ENCODE measurements at places on chromosomes 2 and 18. TPM values are rescaled to one million over a fixed set of nuclear protein-coding genes. Genes with fewer than 3 reads are reported as not detected.
A peak's percentile ranks its signal among the peaks of the same experiment; 100 is the strongest.

GRCh38 chr2:110731064-110731463 lies 1.3 kb upstream of the ACOXL start:
- peaks cover 24% of the 10 kb centered on the region for H3K4me1 ChIP-seq
- DNase-seq: no peak
- peaks cover 8% of the 10 kb centered on the region for H3K36me3 ChIP-seq
- H3K4me3 ChIP-seq: peak overlapping the region; percentile 40
- peaks cover 3% of the 10 kb centered on the region for H3K27me3 ChIP-seq

GRCh38 chr2:183533021-183533420 lies 408.8 kb downstream of the NUP35 start:
- no peaks in the 10 kb centered on the region for H3K27me3 ChIP-seq
- H3K36me3 ChIP-seq: no peaks in the 10 kb centered on the region
- H3K4me3 ChIP-seq: no peak overlapping the region
- H3K4me1 ChIP-seq: no peaks in the 10 kb centered on the region
- DNase-seq: no peak

DNA sequence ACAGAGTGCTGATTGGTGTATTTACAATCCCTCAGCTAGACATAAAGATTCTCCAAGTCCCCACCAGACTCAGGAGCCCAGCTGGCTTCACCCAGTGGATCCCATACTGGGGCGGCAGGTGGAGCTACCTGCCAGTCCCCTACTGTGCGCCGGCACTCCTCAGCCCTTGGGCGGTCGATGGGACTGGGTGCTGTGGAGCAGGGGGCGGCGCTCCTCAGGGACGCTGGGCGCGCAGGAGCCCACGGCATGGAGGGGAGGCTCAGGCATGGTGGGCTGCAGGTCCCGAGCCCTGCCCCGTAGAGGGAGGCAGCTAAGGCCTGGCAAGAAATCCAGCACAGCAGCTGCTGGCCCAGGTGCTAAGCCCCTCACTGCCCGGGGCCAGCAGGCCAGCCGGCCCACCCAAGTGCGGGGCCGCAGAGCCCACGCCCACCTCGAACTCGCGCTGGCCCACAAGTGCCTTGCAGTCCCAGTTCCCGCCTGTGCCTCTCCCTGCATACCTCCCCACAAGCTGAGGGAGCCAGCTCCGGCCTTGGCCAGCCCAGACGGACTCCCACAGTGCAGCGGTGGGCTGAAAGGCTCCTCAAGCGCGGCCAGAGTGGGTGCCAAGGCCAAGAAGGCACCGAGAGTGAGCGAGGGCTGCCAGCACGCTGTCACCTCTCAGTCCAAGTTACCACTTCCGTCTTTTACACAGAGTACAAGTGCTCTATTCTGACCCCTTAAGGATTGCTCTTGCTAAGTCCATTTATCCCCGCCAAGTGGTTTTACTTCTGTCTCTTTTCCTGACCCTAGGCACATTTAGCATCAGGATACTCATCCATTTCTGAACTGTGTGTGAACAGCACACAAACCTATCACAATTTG lies 1.7 kb upstream of the RPE start:
- no peak for DNase-seq
- no peak overlapping the region for H3K4me3 ChIP-seq
- no peak overlapping the region for H3K27ac ChIP-seq

REG3A gene
- not detected for total RNA-seq

DNA sequence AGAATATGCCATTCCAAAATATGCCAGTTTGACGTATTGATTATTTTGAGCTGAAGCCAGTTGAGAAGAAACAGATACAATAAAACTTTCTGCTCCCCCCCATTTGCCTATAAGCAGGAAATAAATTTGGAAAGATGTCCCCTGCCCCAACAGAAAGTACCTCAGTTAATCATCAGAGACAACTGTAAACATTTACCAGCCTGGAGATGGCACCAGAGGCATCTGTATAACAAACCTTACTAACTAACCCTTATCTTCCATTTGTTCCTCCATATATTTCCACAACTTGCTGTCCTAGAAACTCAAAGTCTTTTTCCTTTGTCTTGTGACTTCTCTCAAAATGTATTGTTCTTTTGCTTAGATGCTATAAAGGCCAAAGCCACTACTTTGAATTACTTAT lies 93.8 kb downstream of the AKAIN1 start:
- no peak for DNase-seq
- H3K4me3 ChIP-seq: no peak overlapping the region
- peaks cover under 1% of the 10 kb centered on the region for H3K27me3 ChIP-seq
- H3K27ac ChIP-seq: no peak overlapping the region
- H3K36me3 ChIP-seq: no peaks in the 10 kb centered on the region

GRCh38 chr2:37615804-37616676 lies 55.4 kb downstream of the CDC42EP3 start:
- DNase-seq: no peak
- no peak overlapping the region for H3K4me3 ChIP-seq
- H3K4me1 ChIP-seq: peaks cover 6% of the 10 kb centered on the region
- peaks cover 6% of the 10 kb centered on the region for H3K27me3 ChIP-seq

DNA sequence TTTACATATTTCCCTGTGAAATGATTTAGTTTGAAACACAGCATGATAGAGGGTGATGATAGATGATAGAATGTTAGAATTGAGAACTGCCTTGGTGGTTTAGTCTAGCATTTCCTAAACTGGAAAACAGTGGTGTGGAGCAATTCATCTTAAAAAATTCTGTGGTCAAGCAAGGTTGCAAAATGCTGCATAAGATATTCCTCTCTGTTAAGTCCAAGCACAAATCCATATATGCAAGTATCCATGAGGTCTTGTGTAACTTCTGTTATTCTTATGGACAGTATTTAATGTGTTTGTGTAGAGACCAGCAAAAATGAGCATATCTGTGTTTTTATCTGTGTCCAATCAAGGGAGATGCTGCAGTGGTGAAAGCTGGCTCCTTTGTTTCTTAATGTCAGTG lies 30.0 kb downstream of the CPS1 start:
- H3K4me3 ChIP-seq: no peak overlapping the region
- H3K27me3 ChIP-seq: no peaks in the 10 kb centered on the region
- H3K27ac ChIP-seq: no peak overlapping the region
- no peak for DNase-seq

CERKL gene
- total RNA-seq: 0.08 TPM

GRCh38 chr2:58834404-58834803 lies 593.3 kb upstream of the FANCL start:
- no peaks in the 10 kb centered on the region for H3K36me3 ChIP-seq
- no peak overlapping the region for H3K4me3 ChIP-seq

ZC3H6 gene
- 6.8 TPM for total RNA-seq

DNA sequence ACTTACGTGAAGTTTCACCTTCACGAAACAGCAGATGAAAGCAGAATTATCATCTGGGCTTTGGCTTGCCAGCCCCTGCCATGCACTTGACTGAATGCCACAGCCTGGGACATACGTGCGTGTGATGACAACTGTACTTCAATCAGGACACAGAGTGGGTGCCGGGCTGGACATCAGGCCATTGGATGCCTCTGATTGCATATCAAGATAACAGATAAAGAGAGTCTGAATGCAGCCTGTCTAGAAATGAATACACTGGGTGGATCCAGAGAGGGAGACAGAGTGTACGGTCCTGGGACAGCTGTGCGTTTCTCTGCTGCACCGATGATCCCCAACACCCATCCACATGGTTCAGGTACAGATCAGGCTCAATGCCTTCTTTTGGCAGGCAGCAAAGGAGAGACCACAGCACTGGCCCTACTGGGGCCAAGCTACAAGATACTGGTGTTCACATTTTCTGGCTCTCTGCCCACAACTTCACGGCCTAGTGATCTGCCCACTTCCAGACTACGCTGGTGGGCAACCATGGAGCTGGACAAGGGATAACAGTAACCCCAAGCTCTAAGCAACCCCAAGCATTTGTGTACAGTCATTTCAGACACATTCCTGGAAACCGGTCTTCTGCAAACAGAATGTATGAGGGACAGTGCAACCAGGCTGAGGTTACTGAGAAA lies 35.6 kb downstream of the FBLN7 start:
- peaks cover 6% of the 10 kb centered on the region for H3K36me3 ChIP-seq
- peaks cover 10% of the 10 kb centered on the region for H3K4me1 ChIP-seq
- H3K27ac ChIP-seq: no peak overlapping the region
- H3K27me3 ChIP-seq: peaks cover 4% of the 10 kb centered on the region

DNA sequence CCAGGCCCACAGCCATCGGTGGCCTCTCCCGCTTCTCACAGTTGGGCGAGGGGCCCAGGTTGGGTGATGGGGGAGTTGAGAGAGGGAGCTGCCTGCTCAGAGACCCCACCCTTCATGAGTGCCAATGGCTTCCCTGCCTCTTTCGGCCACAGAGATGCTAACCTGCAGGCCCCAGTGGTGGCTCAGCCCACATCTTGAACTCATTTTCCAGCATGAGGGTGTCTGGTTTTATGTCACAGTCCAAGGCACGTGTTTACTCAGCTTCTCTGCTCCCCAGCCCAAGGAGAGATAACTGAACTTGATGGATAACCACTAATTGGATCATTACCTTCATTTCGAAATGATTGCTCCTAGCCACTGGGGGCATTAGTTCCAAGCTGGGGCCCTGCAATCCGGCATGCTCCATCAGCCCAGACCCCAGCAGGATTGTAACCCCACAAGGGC lies 45.9 kb upstream of the SIX2 start:
- H3K27ac ChIP-seq: no peak overlapping the region
- no peak overlapping the region for H3K4me3 ChIP-seq
- DNase-seq: no peak
- H3K27me3 ChIP-seq: peaks cover 6% of the 10 kb centered on the region
- H3K36me3 ChIP-seq: no peaks in the 10 kb centered on the region

ARHGAP15 gene
- not detected for total RNA-seq

GRCh38 chr2:237121321-237121720 lies 35.6 kb downstream of the COPS8 start:
- no peak for DNase-seq
- no peaks in the 10 kb centered on the region for H3K4me1 ChIP-seq
- no peak overlapping the region for H3K4me3 ChIP-seq
- no peaks in the 10 kb centered on the region for H3K36me3 ChIP-seq
- no peak overlapping the region for H3K27ac ChIP-seq
- H3K27me3 ChIP-seq: peaks cover 4% of the 10 kb centered on the region

- peaks cover 6% of the 10 kb centered on the region for H3K4me1 ChIP-seq
- H3K4me3 ChIP-seq: no peak overlapping the region
- H3K36me3 ChIP-seq: no peaks in the 10 kb centered on the region
- no peak overlapping the region for H3K27ac ChIP-seq
- H3K27me3 ChIP-seq: no peaks in the 10 kb centered on the region
Observed at GRCh38 chr2:2230433-2230817, 100.7 kb downstream of the MYT1L start.

WNT10A gene
- not detected for total RNA-seq

GRCh38 chr2:58239243-58239925 lies 1.7 kb downstream of the FANCL start:
- peaks cover 17% of the 10 kb centered on the region for H3K4me1 ChIP-seq
- no peak overlapping the region for H3K27ac ChIP-seq
- H3K27me3 ChIP-seq: peaks cover 3% of the 10 kb centered on the region
- H3K36me3 ChIP-seq: no peaks in the 10 kb centered on the region
- H3K4me3 ChIP-seq: no peak overlapping the region

Measured in endothelial cell (in vitro differentiated cells).